ENCODE measurements at places on chromosomes 16 and 17. TPM values are rescaled to one million over a fixed set of nuclear protein-coding genes. Genes with fewer than 3 reads are reported as not detected.

DNA sequence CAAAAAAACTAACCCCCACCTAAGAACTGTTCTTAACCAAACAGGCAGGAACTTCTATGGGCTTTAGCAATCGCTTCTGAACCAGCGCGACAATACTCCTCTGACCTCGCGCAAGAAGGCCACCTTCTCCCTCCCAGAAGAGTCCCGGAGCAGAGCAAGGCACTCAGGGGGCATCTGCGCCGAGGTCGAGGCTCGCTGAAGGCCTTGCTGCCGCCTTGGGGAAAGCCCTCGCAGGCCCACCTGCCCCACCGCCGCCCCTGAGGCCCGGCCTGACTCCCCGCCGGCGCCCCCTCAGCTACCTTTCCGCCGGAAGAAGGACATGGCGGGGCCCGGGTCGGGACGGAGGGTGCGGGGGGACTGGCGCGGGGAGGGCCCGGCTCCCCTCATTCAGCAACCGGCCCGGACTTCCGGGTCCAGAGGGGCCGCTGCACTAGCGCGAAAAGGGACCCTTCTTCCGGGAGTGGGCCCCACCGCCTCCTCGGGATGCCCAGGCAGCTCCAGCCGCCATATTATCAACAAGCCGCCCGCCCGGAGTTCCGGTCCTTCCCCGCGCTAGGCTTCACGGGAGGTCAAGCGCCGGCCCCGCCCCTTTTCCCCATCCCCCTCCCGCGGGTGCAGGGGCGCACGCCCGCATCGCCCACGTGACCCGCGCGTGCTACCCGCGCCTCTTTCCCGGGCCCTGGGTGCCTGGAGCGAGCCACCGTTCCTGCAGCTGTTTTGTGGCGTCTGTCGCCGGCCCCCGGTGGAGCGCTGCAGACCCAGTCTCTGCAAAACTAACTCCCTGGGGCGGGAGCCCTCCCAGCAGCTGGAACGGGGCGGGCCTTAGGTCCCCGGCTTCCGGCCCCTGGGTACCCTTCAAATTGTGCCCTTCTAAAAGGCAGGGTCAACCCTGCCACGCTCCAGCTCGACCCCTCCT, at the start of gene AKAP10:
AKAP10 (minus strand) TSS at position 536 of the 916 bp plus-strand sequence; CDS start at position 387, 149 bp downstream.
- H3K4me1 ChIP-seq, result peaks cover 3% of the 10 kb centered on the region
- peak within 1 kb of the TSS; percentile 83 for H3K27ac ChIP-seq
- no peaks in the 10 kb centered on the region for H3K27me3 ChIP-seq
- no peaks in the 10 kb centered on the region for H3K36me3 ChIP-seq
- peak; percentile 97 for DNase-seq

DNA sequence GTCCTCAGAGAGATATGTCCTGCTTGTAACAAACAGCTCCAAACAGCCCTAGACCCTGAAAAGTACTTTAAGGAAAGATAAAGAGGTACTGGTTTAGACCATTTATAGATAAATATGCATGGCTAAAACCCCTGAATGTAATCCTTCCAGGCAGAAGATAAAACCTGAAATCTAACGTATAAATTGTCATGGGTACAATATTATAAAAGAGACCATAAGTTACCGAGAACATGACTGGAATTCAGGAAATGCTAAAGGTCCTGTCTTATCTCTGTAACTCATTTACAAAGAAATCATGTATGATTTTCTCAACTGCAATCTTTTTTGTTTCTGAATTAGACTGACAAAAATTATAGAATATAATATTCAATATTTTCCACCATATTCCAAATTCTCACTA, 9.2 kb upstream of the KANSL1 start:
- H3K4me3 ChIP-seq, result no peak overlapping the region
- H3K27ac ChIP-seq, result no peak overlapping the region
- no peaks in the 10 kb centered on the region for H3K4me1 ChIP-seq

DNA sequence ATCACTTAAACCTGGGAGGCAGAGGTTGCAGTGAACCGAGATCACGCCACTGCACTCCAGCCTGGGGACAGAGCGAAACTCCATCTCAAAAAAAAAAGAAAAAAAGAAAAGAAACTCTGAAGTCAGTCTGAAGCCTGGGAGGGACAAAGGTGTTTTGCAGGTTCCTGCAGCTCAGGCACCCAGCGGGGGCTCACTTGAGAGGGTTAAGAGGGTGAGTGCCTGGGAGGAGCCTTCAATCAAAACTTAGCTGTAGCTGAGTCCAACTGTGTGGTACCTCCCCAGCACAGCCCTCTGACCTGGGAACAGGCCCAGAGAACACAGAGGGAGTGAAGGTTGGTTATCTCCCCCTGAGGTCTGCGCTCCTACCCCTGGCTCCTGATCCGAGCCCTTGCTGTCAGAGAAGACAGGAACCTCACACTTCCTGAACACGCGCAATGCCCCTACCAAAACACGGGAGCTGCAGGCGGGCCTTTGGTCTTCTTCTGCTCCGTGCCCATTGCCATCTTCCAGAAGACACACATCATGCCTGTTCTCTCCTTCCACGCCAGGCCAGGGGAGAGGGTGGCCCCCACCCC, 20.4 kb upstream of the ZC3H18 start:
- no peak for DNase-seq
- no peak overlapping the region for H3K27ac ChIP-seq
- H3K36me3 ChIP-seq, result no peaks in the 10 kb centered on the region
- no peaks in the 10 kb centered on the region for H3K4me1 ChIP-seq
- no peak overlapping the region for H3K4me3 ChIP-seq

DNA sequence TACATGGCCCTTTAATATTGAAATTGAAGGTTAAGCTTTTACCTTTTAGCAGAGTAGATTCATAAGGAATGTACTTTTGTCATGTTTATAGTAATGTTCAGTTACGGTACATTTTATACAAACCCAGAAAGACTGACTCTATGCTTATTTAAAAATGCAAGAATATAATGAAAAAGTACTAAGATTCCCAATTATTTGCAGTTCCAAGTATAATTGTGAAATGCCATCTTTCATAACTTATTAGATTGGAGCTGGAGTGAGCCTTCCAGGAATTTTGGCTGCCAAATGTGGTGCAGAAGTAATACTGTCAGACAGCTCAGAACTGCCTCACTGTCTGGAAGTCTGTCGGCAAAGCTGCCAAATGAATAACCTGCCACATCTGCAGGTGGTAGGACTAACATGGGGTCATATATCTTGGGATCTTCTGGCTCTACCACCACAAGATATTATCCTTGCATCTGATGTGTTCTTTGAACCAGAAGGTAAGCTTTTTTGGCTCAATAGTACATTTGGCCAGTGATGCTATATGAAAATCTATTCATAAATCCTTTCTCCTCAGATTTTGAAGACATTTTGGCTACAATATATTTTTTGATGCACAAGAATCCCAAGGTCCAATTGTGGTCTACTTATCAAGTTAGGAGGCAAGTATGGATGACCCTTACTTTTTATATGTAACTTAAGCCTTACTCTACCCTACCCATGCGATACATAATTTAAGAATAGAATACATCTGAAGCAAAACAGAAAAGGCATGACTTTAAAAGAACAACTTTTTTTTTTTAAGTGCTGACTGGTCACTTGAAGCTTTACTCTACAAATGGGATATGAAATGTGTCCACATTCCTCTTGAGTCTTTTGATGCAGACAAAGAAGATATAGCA, 4.2 kb downstream of the SRSF2 start:
- H3K27me3 ChIP-seq, result peaks cover 2% of the 10 kb centered on the region
- H3K36me3 ChIP-seq, result peaks cover 4% of the 10 kb centered on the region
- DNase-seq, result no peak
- H3K4me1 ChIP-seq, result peaks cover 3% of the 10 kb centered on the region

DNA sequence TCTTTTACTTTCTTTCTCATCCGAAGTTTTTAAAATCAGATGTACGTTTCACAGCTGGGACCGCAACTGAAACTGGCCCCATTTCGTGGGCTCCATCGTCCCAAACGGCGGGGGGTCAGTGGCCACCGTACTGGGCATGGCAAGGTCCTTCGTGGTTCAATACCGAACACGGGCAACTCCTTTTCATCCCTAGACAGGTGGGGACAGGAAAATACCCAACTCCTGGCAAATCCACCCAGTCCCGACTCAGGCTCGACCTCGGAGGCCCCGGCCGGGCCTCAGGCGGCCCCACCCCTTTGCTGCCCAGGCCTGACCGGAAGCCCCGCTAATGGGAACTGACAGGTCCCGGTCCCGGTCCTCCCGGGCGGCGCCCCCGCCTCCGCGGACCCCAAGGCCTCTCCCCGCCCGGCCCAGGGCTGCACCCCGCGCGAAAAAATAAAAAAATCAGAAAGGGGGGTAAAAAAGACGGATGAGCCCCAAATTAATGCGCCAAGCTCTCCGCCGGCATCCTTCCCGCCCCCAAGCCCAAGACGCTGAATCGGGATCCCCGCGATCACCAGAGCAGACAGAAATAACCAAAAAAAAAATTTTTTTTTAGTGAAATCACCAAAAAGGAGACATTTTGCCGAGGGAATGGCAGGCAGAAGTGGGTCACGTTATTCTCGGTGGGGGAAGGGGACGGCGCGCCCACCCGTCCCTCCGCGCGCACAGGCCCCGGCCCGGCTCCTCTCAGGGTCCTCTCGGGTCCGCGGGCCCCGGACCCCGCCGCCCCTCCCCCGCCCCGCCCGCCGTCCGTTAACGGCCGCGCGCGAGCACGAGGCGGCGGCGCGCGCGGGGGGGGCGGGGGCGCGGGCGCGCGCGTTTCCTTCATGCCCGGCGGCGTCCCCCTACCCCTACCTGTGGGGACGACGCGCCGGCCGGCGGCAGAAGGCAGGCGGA, 562 bp downstream of the ZC3H7A start:
- H3K4me1 ChIP-seq, result no peaks in the 10 kb centered on the region
- H3K4me3 ChIP-seq, result peak overlapping the region; percentile 94
- H3K36me3 ChIP-seq, result no peaks in the 10 kb centered on the region
- DNase-seq, result peak; percentile 86

DNA sequence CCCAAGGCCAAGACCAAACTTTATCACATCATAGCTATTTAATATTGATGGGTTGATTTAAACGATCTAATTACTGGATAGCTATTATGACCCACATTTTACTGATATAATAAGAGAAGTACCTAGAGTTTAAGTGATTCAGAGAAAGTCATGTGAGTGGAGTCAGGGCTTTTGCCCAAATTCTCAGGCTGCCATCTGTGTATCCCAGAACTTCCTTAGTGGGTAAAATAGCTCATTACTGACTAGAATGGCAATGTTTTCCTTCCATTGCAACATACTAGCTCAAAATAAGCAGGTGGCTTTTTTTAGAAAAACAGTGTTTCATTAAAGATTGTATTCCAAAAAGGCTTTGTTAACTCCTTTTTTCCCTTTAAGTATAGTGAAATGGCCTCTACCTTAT, 113.9 kb upstream of the MAF start:
- no peaks in the 10 kb centered on the region for H3K27me3 ChIP-seq
- H3K4me1 ChIP-seq, result peaks cover 15% of the 10 kb centered on the region
- H3K4me3 ChIP-seq, result no peak overlapping the region
- DNase-seq, result no peak
- peak overlapping the region; percentile 28 for H3K27ac ChIP-seq
- H3K36me3 ChIP-seq, result no peaks in the 10 kb centered on the region

GRCh38 chr16:30965436-30965835, 7.9 kb downstream of the SETD1A start:
- H3K27me3 ChIP-seq, result no peaks in the 10 kb centered on the region
- H3K4me1 ChIP-seq, result no peaks in the 10 kb centered on the region
- H3K4me3 ChIP-seq, result no peak overlapping the region
- DNase-seq, result no peak
- no peak overlapping the region for H3K27ac ChIP-seq

DNA sequence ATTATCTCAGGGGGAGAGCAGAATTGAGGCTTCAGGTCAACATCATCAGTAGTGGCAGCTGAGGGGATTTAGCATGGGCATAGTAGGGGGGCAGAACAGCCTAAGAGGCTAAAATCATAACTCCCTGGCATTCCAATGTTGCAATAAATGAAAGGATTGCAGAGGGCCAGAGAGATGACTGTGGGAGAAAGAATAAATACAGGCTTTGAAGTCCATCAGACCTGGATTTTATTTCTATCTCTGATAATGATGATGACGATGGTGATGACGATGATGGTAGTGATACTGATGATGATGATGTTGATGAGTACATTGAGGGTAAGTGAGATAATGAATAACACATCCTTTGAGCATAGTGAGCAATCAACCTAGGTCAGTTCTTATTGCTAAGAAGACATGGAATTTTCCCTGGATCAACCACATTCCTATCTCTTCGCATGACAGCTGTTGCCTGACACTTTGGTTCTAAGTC, 107.4 kb upstream of the CDH11 start:
- no peaks in the 10 kb centered on the region for H3K27me3 ChIP-seq
- no peaks in the 10 kb centered on the region for H3K36me3 ChIP-seq
- H3K27ac ChIP-seq, result no peak overlapping the region
- no peak overlapping the region for H3K4me3 ChIP-seq
- DNase-seq, result no peak

GRCh38 chr16:83802135-83802534, 5.6 kb upstream of the HSBP1 start:
- H3K4me3 ChIP-seq, result peak overlapping the region; percentile 17
- no peaks in the 10 kb centered on the region for H3K27me3 ChIP-seq
- no peak overlapping the region for H3K27ac ChIP-seq
- DNase-seq, result no peak
- H3K4me1 ChIP-seq, result peaks cover 1% of the 10 kb centered on the region

DNA sequence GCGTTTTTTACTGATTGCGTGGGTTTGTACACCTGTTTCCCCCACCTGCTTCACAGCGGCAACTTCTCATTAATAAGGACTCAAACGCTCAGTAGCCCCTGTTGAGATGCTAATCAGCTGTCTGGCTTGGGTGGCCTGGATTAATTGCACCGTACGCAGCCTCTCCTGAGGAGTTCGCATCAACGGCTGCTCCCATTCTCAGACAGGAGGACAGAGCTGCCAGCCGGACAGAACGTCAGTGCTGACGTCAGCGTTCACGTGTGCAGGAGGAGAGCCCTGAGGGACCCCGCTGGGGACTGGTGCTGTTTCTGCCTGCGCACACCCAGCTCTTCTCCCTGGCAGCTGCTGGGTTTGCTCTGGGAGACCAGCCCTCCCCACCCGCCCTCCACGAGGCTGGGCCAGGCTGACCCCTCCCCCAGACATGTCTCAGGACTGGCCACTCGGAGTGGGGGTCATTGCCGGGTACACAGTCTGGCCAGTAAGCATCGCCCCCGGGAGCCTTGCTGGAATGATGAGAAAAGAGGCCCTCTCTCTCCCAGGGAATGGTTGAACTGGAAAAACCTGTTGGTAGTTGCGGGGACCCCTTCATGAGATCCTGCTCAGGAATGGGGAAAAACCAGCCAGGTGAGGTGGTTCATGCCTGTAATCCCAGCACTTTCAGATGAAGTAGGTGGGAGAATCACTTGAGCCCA, 5.7 kb upstream of the BANP start:
- no peaks in the 10 kb centered on the region for H3K36me3 ChIP-seq
- DNase-seq, result peak; percentile 89
- no peaks in the 10 kb centered on the region for H3K4me1 ChIP-seq

- DNase-seq, result no peak
- no peaks in the 10 kb centered on the region for H3K36me3 ChIP-seq
- peaks cover under 1% of the 10 kb centered on the region for H3K4me1 ChIP-seq
- no peak overlapping the region for H3K4me3 ChIP-seq
Measured at GRCh38 chr17:12644623-12645022, 21.1 kb upstream of the MYOCD start.

The GPRC5C gene
- total RNA-seq, result 51.7 TPM

The EVI2B gene
- total RNA-seq, result 16.9 TPM

The TBC1D3 gene
- not detected for total RNA-seq

The C17orf50 gene
- total RNA-seq, result not detected

The KRT9 gene
- total RNA-seq, result not detected

The ALDH3A1 gene
- 0.58 TPM for total RNA-seq

The SLC2A4 gene
- 2.5 TPM for total RNA-seq

The GOSR2 gene
- total RNA-seq, result 62.9 TPM

The OR3A1 gene
- total RNA-seq, result not detected

The CFAP97D1 gene
- total RNA-seq, result not detected
